ENCODE measurements at places on chromosomes 13 and 19.
A peak's percentile ranks its signal among the peaks of the same experiment; 100 is the strongest.

DNA sequence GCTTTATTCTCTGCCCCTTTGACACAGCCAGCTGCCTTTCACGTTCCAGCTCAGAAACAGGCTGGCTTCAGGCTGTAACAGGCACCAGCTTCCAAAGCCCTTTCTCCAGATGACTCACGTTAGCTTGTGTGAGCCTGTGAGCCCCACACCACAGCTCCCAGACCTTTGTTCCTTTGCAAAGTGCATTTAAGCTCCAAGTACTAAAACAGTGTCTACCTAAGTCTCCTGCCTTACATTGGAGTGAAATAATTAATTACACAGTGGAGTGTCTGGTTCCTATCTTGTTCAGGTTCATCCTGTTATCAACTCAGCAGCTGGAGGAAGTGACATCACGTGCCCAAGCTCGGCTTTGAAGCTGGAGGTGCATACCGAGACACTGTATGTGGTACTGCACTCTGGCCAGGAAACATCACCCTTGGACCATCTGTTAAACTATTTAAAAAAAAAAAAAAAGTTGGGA lies 475.8 kb downstream of the FOXO1 start:
- DNase-seq = peak; percentile 78

DNA sequence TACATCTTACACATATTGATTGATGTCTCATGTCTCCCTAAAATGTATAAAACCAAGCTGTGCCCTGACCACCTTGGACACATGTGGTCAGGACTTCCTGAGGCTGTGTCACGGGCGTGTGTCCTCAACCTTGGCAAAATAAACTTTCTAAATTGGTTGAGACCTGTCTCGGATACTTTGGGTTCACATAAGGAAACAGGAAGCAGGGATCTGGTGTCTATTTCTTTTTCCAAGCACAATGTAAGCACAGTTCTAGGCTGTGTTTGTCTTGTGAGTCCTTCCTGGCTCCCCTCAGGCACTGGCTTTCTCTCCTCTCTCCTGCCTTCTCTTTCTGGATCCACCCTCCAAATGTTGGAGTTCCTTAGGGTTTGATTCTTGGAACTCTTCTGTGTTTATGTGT lies 27.6 kb upstream of the TPT1 start:
- DNase-seq = no peak

GRCh38 chr13:48782429-48782840 lies 128.7 kb downstream of the CYSLTR2 start:
- DNase-seq = no peak

GRCh38 chr13:114194853-114195252 lies 15.8 kb downstream of the CFAP97D2 start:
- no peak for DNase-seq

DNA sequence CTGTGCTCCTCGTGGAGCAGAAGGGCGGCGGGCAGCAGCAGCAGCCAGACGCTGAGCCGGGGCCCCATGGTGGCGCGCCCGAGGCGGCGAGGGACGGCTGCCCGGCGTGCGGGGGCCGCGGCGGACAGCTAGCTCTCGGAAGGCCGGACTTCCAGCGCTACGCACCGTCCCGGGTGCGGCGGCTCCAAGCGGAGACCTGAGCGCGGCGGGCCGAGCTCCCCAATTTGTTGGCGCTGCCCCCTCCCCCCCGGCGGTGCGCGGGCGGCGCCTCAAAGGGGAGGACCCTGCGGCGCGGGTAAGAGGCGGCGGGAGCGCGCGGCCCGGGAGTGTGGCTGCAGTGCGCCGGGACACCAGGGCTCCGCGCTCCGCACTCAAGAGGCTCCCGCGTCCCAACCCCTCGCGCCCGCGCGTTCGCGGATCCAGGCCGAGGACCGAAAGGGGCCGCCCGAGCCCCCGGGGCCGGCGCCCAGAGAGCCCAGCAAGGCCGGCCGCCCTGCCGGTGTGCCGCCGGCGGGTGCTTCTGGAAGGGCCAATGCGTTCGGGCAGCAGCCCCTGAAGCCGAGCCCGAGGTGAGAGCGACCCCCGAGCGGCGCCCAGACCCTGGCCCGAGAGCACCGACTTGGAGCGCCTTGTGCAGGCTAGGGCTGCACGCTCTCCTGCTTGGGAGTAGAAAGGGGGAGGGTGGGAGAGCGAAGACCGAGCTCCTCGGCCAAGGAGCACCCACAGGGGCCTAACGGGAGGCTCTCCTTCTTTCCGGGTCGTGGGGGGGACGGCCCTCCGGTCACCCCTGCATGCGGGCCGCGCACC lies at the start of the genes COL4A1 and COL4A2:
TSS of gene COL4A1 (minus strand) at position 198 of the 807 bp plus-strand sequence. CDS start at position 68, 130 bp downstream.
TSS of gene COL4A2 (plus strand) at position 325 of the 807 bp plus-strand sequence. CDS start 620 bp downstream, outside the sequence.
- no peak for DNase-seq

GRCh38 chr13:94033830-94034642 lies 445.4 kb downstream of the DCT start:
- DNase-seq = no peak

DNA sequence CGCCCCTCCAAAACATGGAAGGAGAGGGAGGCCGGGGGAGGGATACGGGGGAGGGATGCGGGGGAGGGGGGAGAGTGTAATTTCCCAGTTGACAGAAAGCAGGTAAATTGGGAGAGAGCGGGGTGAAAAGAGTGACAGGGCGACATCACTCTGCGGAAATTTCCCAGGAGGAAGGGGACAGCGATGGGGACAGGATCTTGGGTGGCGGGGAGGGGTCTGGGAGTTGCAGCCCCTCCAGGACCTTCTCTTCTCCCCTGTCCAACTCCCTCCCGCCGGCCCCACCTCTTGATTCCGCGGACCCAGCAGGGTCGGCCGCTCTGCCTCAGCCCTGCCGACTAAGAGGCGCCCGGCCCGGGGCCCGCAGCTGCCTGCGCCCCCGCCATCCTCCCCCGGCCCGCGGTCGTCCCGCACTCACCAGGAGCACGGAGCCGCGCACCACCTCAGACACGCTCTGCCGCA lies 108.0 kb upstream of the DOCK9 start:
- no peak for DNase-seq

- DNase-seq = no peak
Measured at GRCh38 chr13:108597943-108598342, 31.5 kb upstream of the MYO16 start.

GRCh38 chr13:40706439-40706838 lies 40.0 kb upstream of the FOXO1 start:
- DNase-seq = no peak

DNA sequence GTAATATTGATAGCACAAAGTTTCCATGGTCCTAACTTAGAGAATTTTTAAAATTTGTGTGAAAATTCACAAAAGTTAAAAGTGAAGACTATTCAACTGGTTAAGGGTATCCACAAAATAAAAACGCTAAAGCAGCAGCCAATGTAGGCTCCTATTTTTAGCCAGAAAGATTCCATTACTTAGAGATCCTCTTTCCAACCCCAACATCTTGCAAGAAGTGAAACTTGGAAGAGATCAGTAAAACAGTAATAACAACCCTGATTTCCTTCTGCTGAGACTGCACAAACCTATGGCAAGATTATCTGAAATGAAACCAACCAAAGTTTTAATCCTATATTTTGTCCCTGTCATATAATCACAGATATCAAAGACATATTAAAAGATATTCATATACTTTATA lies 8.5 kb downstream of the TBC1D4 start:
- DNase-seq = no peak
